Renal cortex interstitium (tissue), 15 donors: ENCODE measurements at places on chromosomes 5 and 9. TPM values are rescaled to one million over a fixed set of nuclear protein-coding genes. Genes with fewer than 3 reads are reported as not detected.

Gene PCDHA12
- 0.11 TPM for polyA plus RNA-seq

Gene BNC2
- polyA plus RNA-seq: 9.8 TPM

- no peak for DNase-seq
Observed at GRCh38 chr9:72038408-72038807, 22.0 kb downstream of the C9orf57 start.

DNA sequence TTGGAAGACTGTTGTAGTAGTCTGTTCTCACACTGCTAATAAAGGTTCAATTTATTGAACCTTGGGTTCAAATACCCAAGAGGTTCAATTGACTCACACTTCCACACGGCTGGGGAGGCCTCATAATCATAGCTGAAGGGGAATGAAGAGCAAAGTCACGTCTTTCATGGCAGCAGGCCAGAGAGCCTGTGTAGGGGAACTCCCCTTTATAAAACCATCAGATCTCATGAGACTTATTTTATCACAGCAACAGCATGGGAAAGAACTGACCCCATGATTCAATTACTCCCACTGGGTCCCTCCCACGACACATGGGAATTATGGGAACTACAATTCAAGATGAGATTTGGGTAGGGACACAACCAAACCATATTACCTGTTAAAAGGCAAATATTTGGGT lies 268.2 kb downstream of the TMEM167A start:
- no peak for DNase-seq

DNA sequence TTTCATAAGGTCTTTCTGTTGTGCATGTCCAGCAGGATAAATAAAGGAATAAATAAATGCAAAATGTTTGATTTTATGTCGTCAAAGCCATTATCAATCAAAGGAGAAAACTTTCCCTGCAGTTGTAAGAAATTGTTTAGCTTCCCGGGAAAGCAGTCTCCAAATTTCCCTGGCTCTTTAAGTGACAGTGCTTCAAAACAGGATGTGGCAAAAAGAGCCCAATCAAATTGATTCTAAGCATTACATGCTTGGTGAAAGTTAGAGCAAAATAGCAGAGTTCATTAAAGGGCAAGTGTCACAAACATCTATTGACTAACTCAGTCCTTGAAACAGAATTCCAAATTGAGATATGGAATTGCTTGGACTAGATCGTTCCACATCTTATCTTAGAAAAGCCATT lies 704.1 kb downstream of the PRELID2 start:
- DNase-seq: no peak

- no peak for DNase-seq
Observed at GRCh38 chr9:107330420-107330819, 47.3 kb downstream of the RAD23B start.
